Stimulated activated CD4-positive, alpha-beta T cell treated with anti-CD3 and anti-CD28 coated beads, Interleukin-1b, Interleukin-23, amount 100 ng/mL, for 48 hours (primary cell): ENCODE measurements at places on chromosomes 2 and 18.

DNA sequence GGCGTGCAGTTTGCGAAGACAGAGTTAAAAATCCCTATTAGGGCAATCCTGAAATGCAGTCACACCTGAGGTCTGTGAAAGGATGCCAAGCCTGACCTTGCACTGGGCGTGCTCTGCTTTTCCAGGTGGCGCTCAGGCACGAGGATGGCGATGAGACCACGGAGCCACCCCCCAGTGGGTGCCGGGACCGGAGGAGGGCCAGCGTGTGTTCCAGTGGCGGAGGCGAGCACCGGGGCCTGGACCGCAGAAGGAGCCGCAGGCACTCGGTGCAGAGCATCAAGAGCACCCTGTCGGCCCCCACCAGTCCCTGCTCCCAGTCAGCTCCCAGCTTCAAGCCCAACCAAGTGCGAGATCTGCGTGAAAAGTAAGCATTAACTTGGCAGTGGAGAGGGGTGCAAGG, 203.4 kb downstream of the TPGS2 start:
- DNase-seq, result no peak

- DNase-seq, result no peak
These were observed 40.5 kb upstream of the PEX13 start for GRCh38 chr2:60976875-60977561.

DNA sequence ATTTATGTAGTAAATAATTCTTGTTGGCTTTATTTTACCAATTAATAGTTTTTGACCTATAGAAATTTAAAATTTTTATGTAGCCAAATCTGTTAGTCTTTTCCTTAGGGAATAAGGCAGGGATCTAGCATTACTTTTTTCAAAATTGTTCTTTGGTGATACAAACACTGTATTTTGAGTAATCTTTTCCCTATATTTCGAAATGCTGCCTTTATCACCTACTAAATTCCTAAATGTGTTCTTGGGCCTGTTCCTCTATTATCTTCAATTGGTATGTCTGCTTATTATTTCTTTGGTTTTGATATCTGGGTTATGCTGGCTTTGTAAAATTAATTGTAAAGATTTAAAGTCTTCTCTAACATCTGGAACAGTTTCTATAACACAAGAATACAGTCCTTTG, 87.5 kb downstream of the DYSF start:
- no peak for DNase-seq

DNA sequence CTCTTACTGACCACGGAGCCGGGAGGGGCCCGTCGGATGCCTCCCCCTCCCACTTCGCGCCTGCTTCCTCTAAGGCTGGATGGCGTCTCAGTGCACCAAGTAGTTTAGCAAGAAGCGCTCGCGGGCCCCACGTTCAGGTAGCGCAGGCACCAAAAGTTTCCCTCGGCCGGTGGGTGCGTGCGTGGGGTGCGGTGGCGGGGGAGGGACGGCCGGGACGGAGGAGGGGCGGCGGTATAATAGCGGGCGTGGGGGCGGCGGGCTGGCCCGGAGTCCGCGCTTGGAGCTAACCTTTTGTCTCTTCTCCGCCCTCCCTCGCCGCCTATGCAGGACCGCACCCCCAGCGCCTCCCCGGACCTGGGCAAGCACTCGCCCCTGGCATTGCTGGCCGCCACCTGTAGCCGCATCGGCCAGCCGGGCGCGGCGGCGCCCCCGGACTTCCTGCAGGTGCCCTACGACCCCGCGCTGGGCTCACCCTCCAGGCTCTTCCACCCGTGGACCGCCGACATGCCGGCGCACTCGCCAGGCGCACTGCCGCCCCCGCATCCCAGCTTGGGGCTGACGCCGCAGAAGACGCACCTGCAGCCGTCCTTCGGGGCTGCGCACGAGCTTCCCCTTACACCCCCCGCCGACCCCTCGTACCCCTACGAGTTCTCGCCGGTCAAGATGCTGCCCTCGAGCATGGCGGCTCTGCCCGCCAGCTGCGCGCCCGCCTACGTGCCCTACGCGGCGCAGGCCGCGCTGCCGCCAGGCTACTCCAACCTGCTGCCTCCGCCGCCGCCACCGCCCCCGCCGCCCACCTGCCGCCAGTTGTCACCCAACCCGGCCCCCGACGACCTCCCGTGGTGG, 1.0 kb downstream of the SP5 start:
- no peak for DNase-seq

GRCh38 chr18:6781796-6782195, 52.3 kb downstream of the ARHGAP28 start:
- DNase-seq, result no peak

DNA sequence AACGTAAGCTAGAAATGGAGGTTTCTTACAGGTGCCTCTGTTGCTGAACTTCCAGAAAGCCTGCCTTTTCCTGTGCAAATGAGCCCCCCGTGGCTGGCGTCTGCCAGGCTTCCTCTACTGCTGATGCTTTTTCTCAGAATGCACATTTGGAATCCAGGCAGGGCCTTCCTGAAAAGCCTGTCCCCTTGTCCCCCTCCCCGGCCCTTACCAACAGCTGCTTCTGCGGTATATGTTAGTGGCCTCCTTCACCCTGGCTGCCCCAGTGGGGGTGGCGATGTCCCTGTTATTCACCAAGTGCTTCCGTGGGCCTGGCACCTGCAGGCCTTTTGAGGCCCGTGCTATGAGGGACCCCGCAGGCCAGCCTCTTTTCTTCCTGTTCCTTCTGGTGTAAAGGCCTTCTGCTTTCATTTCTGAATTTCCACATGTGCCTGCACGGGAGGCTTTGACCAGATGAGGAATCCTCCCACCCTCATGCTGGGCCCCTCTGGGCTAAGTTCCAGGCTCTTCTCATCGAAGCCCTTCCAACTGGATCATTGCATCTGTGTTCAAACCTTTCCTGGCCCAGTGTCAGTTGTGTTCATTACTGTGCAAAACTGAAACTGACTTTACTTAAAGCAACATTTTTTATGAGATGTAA, 10.4 kb downstream of the CNDP2 start:
- DNase-seq, result no peak

GRCh38 chr18:50545936-50546335, 14.0 kb upstream of the MAPK4 start:
- no peak for DNase-seq

DNA sequence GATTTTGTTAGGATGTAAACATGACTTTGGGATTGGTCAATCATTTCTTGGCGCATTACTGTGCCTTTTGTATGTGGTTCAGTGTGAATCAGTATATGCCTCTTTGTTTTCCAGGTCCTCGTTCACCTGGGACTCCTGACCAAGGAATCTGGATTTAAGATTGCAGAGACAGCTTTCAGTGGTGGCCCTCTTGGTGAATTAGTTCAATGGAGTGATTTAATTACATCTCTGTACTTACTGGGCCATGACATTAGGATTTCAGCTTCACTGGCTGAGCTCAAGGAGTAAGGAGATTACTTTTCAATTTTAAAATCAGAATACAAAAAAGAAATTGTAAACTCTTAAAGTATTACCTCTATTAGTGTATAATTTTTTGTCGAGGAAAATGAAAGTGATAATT, 87.6 kb downstream of the MGAT5 start:
- DNase-seq, result no peak

DNA sequence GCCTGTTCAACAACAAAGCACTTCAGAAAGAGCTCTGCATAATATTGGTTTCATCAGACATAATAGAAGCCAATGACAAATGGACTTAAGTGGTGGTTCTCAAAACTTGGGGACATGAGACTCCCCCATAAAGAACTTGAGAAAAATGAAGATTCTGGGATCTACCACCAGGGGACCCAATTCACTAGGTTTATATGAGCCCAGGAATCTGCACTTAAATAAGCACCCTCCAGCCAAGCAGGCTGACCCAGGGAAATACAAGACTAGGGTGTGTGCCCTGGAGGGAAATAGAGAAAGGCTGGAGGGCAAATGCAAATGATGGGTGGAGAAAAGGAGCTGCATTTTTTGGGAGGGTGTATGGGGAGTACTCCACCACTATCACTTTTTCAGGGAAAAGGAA, 52.5 kb downstream of the SATB2 start:
- no peak for DNase-seq

DNA sequence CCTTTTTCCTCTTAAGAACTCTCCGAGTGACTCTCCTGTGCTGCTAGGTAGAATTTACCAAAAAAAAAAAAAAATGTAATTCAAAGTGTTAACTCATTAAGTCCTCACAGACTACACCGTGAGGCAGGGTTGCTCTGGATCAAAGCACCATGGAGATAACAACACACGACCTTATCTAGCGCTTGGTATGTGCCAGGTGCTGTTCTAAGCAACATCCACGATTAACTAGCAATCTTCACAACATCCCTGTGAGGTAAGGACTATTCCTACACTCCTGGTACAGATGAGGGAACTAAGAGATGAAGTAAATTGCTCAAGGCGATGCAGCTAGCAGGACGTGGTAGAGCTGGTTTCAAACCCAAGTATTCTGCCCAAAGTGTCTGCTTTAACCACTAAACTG, 1.8 kb downstream of the MOGAT1 start:
- DNase-seq, result no peak

DNA sequence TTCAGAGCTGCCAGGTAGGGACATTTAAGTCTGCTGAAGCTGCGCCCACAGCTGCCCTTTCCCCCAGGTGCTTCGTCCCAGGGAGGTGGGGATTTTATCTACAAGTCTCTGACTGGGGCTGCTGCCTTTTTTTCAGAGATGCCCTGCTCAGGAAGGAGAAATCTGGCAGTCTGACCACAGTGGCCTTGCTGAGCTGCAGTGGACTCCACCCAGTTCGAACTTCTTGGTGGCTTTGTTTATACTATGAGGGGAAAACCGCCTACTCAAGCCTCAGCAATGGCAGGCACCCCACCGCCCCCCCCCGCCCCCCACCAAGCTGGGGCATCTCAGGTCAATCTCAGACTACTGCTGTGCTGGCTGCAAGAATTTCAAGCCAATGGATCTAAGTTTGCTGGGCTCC, 458.1 kb upstream of the RAB12 start:
- DNase-seq, result no peak

DNA sequence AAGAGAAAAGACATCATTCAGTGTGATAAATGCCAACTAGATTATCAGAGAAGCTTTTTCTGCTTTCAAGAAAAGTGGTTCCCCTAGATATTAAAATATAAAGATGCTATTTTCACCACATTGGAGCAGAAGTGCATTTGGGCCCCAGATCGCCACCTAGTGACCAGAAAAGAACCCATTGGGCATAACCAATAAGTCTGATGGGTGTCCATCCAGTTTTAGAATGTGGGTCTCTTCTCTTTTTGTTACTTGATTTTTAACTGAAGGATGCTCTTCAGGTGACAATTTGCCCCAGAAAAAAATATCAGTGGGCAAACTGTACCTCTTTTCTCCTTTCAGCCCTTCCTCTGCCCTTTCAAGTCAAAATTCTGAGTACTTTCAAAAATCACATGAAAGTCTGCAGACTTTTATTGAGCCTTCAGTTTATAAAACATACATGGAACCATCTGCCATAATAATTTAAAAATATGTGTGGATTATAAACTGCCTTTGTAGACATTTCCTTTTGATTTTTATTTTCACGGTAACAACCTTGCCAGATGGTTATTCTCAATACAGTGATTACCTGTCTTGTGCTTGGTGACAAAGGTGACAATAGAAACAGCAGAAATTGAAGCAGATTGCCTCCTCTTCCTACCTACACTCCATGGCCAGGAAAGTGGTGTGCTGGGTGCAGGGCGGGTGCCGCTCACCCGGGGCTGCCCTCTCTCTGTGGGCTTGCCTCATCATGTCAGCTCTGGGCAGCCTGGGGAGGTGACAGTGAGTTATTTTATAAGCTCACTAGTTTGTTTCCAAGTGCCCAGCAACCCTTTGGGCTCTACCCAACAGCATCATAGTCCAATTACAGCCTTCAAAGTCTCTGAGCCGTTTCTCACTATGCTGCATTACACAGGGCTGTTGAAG, 124.5 kb downstream of the DCDC2C start:
- DNase-seq, result no peak

DNA sequence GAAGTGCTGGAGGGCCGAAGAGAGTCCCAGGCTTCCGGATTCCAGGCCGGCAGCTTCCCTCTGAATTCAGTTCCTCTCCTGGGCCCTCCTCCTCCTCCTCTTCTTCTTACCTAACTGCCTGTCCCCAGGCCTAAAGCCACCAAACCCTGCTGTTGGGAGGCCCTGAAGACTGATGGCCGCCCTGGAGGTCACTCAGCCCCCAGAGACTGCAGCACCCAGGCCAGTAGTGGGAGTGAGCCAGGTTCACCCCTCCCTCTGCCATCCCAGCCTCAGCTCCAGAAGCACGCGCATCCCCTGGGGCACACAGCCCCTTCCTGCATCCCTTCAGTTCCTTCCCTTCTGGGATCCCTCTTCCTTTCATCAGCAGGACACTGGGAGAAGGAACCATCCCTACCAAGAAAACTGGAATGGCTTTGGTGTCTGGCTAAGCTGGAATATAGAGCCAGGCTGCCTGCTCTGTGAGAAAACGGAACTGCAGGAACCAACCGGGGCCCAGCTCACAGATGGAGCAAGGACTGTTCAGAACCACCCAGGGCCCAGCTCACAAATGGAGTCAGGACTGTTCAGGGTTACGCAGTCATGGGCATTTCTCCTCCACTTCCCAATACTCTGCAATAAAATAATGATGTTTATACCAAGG, 127.4 kb downstream of the NDUFA10 start:
- no peak for DNase-seq

DNA sequence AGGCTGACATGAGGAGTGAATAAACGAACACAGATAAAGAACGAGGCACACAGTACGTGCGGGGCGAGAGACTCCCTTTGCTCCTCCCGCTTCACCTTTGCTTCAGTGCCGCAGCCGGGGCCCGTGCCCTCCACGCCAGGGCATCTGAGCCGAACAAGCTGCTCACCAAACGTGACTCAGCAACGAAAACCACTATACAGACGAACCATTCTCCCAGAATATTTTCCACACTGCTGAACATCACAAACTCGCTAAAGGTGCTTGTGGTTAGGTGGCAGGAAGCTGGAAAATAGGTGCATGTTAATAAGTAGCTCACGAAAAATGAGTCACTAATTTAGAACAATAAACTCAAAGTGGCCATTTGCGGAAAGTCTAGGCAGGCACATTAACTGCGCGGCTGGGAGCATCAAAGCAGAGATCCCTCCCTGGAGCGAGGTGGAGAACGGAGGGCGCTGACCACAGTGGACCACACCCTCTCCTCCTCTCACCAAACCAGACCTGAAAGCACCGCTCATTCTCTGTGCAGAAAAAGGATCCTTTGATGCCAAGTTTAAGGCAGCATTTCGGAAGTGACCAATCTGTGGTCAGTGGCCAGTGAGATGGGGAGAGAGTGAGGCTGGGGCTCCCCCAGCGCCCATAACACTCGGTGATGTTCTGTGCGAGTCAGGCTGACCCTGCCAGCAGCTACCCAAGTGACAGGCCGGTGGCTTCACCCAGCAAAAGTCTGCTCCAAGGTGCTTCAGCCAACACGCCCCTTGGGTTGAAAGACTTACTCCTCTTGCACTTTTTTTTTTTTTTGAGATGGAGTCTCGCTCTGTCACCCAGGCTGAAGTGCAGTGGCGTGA, 153.2 kb downstream of the HDAC4 start:
- DNase-seq, result peak; percentile 45

GRCh38 chr2:108617617-108618016, 83.3 kb downstream of the LIMS1 start:
- DNase-seq, result no peak
